Nephron progenitor cell (in vitro differentiated cells): ENCODE measurements at places on chromosomes 7 and 10.

GRCh38 chr7:4006687-4007086 is 675.4 kb upstream of the FOXK1 start:
- peak; percentile 25 for DNase-seq

DNA sequence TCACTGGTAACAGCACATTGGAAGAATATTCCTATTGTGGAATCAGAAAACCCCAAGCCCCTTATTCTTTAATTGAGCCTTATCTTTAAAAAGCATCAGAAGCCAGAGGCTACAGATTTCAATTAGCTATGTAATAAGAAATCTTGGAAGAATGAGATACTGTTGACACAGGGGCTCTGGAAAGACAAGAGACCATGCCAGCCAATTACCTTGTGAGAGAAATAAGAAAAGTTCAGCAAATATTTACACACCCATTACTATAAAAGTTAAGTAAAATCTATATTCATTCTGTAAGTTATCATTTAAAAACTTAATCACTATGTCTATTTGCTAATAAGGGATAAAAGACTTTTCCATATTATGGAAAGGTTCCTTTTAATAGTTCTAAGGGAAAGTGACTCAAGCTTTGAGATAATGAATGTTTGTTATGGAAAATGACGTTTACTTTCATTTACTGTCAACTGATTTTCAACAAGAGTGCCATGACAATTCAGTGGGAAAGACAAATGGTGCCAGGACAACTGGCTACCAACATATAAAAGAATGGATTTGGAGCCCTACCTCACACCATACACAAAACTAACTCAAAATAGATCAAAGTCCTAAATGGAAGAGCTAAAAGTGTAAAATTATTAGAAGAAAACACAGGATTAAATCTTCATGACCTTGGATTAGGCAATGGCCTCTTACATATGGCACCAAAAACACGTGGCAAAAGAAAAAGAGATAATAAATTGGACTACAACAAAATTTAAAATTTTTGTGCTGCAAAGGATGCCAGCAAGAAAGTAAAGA is 28.3 kb downstream of the ZFAND2A start:
- DNase-seq = no peak

DNA sequence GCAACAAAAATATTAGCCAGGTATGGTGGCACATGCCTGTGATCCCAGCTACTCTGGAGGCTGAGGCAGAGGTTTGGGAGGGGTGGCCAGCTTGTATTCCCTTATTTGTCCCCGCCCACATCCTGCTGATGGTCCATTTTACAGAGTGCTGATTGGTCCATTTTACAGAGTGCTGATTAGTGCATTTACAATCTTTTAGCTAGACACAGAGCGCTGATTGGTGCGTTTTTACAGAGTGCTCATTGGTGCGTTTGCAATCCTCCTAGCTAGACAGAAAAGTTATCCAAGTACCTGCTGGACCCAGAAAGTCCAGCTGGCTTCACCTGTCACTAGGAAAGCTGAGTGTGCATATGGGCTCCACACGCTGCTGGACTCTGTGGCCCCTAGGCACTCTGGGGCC is 40.0 kb upstream of the RASGEF1A start:
- no peak for DNase-seq

DNA sequence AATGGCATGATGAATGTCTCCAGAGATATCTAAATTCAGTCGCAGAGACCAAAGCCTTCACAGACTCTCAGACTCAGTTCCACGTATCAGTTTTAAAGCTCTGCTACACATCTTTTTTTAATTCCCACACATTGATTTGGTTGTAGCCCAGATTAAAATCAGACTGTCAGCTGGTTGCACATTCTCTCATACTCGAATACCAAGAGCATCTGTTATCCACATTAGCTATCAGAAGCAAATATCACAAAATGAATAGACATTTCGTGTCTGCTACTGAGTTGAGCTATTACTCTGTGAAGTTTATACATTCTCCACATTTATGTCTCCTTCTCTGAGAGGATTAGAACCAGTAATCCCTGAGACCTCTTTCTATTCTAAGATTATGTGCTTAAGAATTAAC is 229.2 kb downstream of the GPAM start:
- no peak for DNase-seq

GRCh38 chr10:102649797-102650654 is 5.7 kb downstream of the TRIM8 start:
- peak; percentile 22 for DNase-seq

DNA sequence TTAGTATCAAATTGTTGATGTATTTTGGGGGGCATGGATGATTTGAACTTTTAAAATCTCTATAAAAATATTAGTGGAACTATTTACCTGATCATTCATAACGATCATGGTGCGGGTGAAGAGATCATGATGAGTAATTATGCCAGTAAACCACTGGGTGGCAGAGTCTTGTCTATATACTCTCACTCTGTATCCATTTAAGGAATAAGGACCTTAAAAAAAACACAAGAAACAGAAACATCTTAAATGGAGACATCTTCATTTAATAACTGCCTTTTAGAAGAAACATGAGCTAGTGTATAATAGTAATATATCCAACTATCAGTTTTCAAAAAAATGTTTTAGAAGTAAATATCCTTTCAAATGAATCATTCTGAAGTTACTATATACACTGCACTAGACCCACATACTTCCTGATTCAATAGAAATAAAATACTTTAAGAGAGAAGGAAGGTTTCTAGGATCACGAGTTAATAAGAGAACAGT is 84.0 kb downstream of the NRBF2 start:
- no peak for DNase-seq

DNA sequence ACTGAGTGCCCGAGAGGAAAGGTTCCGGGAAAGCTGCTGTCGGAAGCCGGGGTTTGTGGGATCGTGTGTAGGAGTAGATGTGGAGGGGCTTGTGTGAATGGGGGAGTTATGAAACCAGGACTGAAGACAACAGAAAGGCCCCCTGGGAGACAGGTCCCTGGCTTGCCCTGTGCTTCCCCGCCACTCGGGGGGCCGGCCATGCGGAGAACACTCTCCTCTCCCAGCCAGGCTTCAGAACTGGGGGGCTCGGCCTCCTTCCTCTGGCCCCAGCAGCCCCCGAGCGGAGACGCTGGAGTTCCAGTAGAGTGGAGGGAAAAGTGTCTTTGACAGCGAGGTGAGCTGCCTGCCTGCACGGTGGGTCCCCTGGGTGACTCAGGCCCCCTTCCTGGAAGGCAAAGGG is 185.0 kb downstream of the MGMT start:
- DNase-seq = no peak

- no peak for DNase-seq
Observed at GRCh38 chr7:148537435-148537834, 53.1 kb upstream of the C7orf33 start.

GRCh38 chr10:30228417-30229036 is 120.6 kb downstream of the MTPAP start:
- no peak for DNase-seq

DNA sequence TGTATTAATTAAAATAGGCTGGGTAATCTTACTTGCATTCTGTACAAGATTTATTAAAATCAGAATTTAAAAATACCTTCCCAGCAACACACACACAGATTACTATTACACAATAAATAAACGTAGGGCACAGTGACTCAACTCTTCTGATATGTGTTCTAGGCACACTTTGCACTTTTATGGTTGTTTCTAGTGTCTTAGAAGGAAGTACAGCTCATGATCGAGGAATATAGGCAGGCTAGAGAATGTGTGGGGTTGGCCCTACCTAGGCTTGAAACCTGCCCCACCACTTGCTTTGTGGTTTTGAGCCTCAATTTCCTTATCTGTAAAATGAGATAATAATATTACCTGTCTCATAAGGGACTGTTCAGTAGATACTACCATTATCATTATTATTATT is 30.5 kb downstream of the ARMC3 start:
- DNase-seq = no peak

DNA sequence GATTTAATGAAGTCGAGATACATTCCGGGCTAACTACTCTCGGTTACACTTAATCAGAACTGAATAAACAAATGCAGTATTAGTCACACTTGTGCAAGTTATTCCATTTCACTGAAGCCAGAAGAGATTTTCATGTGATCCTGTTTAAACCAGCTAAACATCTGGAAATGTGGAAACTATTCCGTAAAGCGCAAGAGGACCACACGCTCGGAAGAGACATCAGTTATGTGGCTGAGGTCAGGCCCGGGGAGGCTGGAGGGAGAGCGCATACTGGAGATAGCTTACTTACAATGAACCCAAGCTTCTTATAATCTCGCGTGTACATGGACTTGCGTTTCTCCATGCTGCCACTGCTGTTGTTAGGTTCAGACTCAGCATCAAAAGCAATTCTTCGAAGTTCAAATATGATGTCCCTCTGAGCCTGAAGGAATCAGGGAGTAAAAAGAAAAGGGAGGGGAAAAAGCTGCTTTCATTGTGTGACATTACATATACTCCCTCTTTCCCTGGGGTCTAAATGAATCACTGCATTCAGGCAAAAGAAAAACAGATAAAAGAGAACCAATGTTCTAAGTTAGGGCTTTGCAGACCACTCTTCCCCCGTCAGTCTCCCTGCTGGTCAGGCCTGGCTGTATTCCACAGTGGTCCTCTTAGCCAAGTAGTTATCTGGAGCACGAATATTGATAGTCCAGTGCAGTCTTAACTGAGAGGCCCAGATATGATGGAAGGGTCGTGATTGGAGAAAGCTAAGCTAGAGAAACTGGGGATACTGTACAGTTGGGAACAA is 237.4 kb downstream of the ELMO1 start:
- no peak for DNase-seq

DNA sequence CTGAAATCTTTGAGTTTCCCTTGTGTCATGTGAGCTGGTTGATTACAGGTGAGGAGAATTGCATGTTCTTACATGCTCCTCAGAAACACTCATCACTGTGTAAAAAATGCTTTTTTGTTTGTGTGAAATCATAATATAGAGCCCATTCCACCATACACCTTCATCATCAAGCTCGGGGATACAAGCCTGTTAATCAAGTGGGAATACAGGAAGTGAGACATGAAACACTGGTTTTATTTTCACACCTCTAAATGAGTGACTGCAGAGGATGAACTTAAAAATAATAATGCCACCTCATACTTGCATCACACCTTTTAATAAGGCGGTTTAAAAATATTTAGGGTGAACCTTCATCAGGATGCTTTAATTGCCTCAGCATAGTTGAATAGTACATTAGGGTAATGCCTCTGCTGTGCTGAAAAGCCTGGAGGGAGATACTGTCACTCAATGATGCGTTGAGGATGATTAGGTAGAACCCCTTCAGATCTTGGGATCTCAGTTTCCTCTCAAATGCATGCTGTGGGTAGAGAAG is 164.6 kb downstream of the AUTS2 start:
- no peak for DNase-seq

- DNase-seq = no peak
Observed at GRCh38 chr10:26481914-26482550, 43.9 kb downstream of the APBB1IP start.

GRCh38 chr10:50538555-50539398 is 85.0 kb downstream of the SGMS1 start:
- DNase-seq = no peak

DNA sequence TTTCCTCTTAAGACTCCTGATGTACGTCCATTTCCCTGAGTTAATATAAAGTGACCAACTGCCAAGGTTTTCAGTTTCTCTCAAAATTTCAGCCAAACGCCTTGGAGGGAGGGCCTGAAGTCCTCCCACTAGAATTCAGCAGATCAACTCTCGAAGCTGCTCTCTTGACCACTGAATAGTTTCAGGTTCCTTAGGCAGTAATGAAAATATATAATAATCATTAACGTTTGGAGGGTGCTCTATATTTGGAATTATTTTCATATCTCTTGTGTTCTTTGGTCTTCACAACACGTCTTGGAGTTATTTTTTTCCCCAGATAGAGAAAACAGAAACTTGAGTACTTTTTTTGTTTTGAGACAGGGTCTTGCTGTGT is 123.6 kb upstream of the SFMBT2 start:
- no peak for DNase-seq

DNA sequence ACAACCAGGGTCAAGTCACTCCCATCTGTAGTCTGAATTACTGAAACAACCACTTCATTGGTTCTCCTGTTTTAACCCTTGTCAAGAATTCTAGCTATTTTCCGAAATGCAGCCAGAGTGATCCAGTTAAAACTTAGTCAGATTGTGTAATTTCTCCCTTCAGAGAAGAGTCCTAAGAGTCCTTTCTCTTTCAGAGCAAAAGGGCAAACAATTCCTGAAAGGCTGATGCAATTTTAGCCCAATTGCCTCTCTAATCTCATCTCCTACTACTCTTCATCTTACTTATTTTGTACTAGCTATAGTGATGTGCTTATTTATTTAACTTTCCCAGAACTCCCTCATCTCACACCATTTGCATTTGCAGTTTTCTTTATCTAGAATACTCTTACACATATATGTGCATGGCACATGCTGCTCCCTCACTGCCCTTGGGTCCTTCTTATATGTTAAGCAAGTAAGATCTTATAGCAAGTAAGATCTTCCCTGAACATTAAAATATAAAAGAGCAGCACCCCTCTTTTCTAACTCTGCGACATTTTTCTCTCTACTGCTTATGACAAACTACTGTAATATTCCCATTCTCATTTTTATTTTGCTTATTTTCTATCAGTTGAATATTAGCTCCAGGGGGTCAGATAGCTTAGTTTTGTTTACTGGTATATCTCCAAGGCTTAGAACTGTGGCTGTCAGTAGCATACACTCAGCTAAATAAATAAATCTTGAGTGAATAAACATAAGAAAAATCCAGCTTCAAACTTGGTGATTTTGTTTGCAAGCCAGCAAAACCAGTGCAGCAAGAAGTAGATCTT is 44.6 kb downstream of the HGF start:
- DNase-seq = no peak

GRCh38 chr10:122044045-122044661 is 55.2 kb downstream of the TACC2 start:
- peak; percentile 42 for DNase-seq

DNA sequence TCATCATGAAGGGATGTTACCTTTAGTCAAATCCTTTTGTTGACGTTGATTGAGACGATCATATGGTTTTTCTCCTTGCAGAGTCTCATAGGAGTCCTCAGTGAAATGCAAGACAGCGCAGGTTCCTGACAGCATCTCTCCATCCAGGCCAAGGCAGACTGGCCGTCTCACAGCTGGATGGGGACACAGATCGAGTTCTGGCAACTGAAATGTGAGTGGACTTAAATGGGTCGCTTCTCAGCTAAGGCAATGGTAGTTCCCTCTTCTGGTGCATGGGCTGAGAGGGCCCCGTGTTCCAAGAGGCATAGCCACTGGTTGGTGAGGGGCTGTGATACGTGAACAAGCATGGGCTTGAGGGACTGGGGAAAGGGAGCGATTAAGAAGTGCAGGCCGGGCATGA is 99.3 kb upstream of the CPXM2 start:
- DNase-seq = no peak

GRCh38 chr7:29391262-29391661 is 172.4 kb upstream of the PRR15 start:
- no peak for DNase-seq

GRCh38 chr7:44445986-44446671 is 44.3 kb downstream of the NUDCD3 start:
- no peak for DNase-seq

GRCh38 chr7:68143345-68143744 is 1146.7 kb downstream of the TYW1 start:
- no peak for DNase-seq

GRCh38 chr10:15168291-15168785 is at the start of gene NMT2:
TSS of gene NMT2 (minus strand) at chr10:15168693. CDS start at chr10:15168612, 81 bp downstream.
- DNase-seq = no peak

GRCh38 chr7:130878785-130879184 is 144.8 kb upstream of the KLF14 start:
- DNase-seq = no peak

- no peak for DNase-seq
Observed at GRCh38 chr10:85642421-85643170, 724.0 kb downstream of the GRID1 start.
